ENCODE measurements at places on chromosomes 4 and X.

GRCh38 chrX:139018436-139018835, 306.9 kb upstream of the FGF13 start:
- DNase-seq, result no peak

GRCh38 chr4:48018112-48018511, 1.5 kb downstream of the NIPAL1 start:
- no peak for DNase-seq

GRCh38 chr4:22510750-22511149, 5.1 kb downstream of the ADGRA3 start:
- no peak for DNase-seq

DNA sequence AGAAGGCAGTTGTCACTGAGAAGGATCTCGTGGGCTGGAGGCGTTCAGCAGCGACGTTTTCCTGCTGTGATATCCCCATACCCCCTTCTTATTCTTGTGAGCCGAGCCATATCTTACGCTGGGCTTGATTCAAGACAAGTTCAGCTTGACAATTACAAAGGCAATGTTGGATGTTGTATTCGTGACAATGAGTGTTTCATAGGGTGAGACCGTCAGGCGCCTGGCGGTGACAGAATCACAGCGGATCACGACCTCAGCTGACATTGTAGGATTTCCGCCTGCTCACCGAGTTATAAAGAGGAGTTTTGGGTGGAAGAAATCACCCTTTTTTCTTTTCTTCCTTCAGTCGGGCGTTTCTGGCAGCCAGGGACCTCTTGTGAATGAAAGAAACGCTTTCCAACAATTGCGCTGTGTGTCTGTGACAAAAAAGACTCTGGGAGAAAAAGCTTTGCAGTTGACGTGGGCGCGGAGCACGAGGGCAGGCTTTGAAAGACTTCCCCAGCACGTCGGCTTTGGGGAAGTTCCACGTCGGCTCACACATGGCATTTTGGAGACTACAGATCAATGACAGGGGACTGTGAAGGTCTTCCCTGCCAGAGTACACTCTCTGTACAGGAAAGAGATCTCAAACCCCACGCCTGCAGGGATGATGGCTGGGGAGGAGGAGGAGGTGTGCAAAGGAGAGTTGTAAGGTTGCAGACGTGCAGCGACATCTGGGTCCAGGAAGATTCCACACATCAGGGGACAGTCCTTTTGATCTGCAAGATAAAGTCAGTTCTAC, 135.4 kb downstream of the CRLF2 start:
- no peak for DNase-seq

GRCh38 chr4:658681-659667, 15.1 kb downstream of the ATP5ME start:
- no peak for DNase-seq

GRCh38 chr4:109079201-109079600, 223.3 kb downstream of the COL25A1 start:
- DNase-seq, result no peak

DNA sequence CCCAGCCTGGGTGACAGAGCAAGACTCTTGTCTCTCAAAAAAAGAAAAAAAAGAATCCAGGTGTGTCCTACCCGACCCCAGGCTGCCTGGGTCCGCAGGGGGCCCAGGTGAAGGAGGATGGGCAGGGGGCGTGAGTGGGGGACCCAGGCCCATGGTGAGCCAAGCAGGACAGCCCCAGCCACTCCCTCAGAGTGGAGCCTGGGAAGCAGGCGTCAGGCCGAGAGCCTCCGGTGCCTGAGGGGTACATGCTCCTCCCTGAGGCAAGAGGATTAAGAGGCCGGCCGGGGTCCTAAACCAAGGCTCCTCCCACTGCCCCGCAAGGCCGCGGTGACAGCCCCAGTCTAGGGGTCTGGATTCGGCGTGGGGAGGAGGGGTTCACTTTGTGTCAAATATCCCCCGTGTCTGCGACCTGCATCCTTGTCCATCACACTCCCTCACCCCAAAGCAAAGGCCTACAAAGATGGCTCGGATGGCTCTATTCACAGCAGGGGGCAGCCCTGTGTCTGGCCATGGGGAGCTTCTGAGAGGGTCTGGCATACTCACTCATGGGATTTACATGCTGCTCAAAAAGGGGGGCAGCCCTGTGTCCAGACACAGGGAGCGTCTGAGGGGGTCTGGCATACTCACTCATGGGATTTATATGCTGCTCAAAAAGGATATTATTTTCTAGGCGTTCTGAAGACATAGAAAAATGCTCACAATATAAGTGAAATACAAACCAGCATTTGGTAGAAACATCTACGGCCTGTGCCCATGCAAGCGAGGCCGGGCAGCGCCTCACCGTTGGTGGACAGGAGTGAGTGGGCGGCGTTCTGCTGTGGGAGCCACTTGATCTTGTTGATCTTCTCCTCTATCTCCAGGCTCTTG, 94.6 kb downstream of the PPP2R2C start:
- no peak for DNase-seq

GRCh38 chr4:74453829-74454742, 9.2 kb downstream of the AREG start:
- no peak for DNase-seq
